RKO (cell line): ENCODE measurements at places on chromosomes 7 and 10.

DNA sequence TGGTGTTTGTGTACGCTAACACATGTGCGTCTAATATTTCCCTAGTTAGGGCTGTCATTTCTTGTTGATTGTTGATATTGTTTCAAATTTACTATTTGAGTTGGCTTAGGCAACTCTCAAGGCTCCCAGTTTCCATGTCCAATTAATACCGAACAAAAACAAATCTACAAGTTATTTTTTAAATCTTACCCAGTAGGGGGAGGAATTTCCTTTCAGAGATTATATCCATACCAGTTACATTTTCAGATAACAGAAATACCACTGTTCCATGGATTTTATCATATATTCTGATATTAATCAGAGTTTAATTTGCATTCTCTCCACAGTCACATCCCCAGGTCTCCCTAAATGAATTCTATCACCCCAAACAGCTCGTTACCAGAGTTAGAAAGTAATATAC is 7.2 kb upstream of the AKR1B10 start:
- DNase-seq, result no peak

GRCh38 chr10:32049113-32049512 is 7.1 kb downstream of the KIF5B start:
- DNase-seq, result no peak

- DNase-seq, result no peak
Observed at GRCh38 chr7:45342236-45342635, 184.6 kb downstream of the RAMP3 start.

DNA sequence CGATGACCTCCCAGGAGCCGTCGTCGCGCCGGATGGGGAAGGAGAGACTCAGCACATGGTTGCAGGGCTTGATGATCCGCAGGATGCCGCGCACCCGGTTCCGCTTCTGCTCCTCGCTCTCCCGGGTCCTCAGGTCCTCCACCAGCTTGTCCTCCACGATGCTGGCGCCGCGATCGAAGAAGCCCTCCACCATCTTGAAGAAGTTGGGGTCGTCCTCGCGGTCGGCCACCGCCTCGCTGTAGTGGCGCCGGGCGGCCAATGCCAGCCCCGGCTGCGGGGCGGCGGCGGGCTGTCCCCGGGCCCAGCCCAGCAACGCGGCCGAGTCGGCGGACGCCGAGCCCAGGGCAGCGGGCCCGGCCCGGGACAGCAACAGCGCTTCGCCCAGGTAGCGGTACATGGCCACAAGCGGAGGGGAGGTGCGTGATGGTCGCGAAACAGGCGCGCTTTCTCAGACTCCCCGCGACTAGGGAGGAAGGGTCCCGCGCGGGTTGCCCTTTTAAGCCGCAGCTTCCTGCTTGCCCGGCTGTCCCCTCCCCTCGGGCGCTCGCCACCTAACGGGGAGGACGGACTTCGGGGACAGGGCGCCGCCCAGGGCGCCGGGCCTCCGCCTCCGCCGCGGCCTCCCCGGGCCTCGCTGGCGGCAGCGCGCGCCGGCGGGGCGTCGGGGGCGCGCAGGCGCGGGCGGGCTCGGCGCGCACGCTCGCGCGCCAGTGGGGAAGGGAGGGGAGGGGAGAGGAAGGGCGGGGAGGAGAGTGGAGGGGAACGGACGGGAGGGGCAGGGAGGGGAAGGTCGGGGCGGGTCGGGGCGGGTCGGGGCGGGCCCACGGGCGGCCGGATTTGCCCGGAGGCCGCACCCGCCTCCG is at the start of the genes GLUD1 and SHLD2:
Gene GLUD1, minus strand, starts transcription at position 471 of the 863 bp plus-strand sequence. Its CDS starts 74 bp downstream, at position 397.
Gene SHLD2, plus strand, starts transcription at position 834 of the 863 bp plus-strand sequence. CDS start 56,149 bp downstream, outside the sequence.
- peak; percentile 94 for DNase-seq

DNA sequence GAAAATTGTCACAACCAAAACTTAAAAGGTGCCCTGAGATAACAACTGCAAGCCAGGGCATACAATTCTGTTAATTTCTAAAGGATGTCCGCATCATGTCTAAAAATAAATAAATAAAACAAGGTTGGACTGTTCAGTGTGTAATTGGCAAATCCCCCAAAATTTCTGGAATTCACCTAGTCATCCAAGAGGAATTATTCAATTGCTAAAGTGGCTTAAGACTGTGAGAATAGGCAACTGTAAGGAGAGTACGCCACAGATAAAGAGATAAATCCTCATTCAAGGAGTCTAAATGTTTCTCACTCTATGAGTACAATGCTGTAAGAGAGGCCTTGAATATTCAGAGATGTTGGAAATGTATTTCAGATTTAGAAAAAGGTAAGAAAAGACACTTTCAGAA is 37.2 kb downstream of the PIK3AP1 start:
- no peak for DNase-seq

- DNase-seq, result no peak
Observed at GRCh38 chr7:68295386-68295785, 1298.8 kb downstream of the TYW1 start.

- DNase-seq, result no peak
Observed at GRCh38 chr10:80485946-80486764, 32.0 kb downstream of the TSPAN14 start.

DNA sequence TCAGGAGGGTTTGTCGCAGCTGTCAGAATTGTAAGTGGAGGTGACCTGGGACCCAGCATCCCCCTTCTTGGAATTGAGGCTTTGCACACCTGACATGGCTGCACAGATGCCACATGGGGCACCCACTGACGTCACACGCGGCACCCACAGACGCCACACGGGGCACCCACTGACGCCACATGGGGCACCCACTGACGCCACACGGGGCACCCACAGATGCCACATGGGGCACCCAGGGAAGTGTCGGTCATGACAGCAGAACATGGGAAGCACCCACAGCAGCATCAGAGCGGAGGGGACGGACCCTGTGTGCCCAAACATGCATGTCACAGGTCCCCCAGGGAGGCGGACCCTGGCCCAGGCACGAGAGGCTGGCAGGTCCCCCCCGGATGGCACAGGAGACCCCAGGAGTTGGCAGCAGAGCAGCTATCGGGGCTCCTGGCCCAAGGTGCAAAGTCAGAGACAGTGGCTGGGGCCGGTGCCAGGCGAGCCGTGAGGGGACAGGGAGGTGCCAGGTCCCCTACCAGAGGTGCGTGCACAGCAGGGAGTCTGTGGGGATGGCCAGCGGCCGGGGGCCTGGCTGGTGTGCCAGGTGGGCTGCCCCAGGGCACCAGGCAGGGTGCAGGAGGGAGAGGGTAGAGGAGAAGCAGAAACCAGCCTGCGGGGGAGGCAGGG is 21.1 kb downstream of the KNDC1 start:
- no peak for DNase-seq
